ENCODE measurements at places on chromosomes 3 and 15.

GRCh38 chr3:62068337-62068736, 305.0 kb downstream of the FEZF2 start:
- no peak for DNase-seq

GRCh38 chr3:79902151-79902550, 134.4 kb upstream of the ROBO1 start:
- DNase-seq = no peak

DNA sequence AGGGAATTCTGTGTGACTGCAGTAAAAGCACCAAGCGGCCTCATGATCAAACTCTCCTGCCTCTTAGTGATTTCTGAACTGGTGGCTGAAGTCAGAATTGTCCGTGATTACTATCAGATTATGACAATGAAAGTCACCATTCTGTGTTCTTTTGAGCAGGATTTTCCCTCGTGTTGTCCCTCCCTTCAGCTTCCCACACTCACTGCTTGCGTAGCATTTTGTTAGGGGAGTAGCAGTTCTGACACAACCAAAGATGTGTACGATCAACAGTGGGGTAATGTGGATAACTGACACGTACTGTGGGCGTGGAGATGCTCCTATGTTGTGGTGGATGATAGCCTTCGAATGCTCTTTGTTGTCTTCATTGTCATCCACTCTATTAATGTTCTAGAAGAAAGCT, 67.8 kb upstream of the ICE2 start:
- DNase-seq = no peak

GRCh38 chr3:155704061-155704460, 40.8 kb downstream of the PLCH1 start:
- no peak for DNase-seq

DNA sequence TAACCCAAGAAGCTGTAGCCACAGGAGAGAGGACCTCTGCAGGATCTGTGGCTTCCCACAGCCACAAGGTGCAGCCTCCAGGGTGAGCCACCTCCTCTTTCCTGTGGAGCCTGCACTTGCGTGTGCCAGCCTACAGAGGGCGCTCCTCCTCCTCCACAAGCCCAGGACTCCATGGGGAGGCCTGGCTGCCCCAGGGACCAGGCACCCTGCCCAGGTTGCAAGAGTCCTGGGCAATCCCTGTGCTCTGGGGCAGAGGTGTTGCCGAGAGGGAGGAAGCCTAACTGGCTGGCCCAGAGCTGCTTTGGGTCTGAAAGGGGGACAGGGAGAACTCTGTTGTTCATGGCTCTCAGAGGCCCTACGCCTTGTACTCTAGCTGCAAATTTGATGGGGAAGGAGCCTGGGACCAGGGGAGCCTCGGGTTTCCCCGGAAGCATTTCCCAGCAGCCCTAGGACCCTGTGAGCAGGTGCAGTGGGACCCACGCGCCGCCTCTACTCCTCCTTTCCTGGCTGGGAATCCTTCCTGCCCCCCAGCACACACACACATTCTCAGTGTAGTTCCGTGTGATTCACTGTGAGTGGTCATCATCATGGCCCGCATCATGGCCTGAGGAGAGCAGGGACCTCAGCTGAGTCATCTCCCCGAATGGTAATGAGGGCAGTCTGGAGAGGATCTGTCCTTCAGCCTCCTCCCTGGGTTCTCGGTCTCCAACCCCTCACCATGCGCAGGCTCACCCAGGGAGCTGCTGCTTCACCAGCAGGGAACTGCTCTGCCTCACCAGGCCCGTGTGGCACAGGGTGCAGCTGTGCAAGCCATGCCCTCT, 24.3 kb downstream of the TBC1D21 start:
- no peak for DNase-seq

GRCh38 chr3:119652306-119653033, 7.9 kb downstream of the POPDC2 start:
- DNase-seq = no peak

GRCh38 chr3:129077222-129077621, 16.6 kb downstream of the GP9 start:
- no peak for DNase-seq

- no peak for DNase-seq
These were observed 269.0 kb downstream of the GOLGA6L6 start for GRCh38 chr15:20272422-20273184.
